ENCODE measurements at places on chromosomes 12 and 14.

GRCh38 chr12:13981296-13981962, at the start of gene GRIN2B:
Gene GRIN2B, minus strand, starts transcription at chr12:13981602. Its CDS starts 115,394 bp downstream, at chr12:13866208.
- no peak for DNase-seq

GRCh38 chr14:52563120-52563519, 10.5 kb downstream of the GPR137C start:
- no peak for DNase-seq

GRCh38 chr14:31964490-31964889, 112.6 kb upstream of the ARHGAP5 start:
- DNase-seq, result no peak

DNA sequence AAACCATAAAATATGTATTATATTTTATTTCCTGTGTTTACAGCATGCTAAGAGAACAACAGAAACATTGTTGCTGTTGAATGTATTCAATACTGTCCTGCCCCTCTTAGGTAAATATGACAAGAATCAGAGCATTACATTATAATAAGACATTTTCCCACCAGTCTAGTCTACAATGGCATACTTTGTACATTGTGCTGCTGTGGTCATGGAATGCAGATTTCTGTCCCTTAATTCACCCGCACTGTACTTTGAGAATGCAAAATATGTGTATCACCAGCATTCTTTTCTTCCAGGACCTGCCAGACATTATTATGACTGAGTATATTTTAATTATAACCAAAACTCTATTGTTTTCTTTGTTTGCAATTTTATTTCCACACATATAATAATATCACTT, 16.5 kb upstream of the OR10AD1 start:
- DNase-seq, result no peak

DNA sequence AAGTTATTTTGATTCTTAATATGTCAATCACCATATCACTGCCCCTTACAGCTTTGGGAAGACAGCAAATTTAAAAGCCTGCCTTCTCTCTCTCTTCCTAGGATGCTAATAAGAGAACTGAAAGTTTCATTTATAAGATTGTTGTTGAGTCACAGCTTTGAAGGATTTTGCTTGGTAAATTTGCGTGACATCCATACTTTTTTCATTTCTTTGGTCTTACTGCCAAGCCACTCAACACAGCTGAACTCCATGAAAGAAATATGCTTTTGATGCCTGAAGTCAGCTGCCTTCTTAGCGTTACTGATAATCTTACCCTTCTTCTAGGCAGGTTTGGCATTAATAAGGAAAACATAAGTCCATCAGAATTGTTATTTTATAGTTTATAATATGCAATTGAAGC, 155.0 kb downstream of the CRADD start:
- no peak for DNase-seq
